Activated CD8-positive, alpha-beta T cell treated with anti-CD3 and anti-CD28 coated beads for 36 hours (primary cell): ENCODE measurements at places on chromosomes 11 and 22. TPM values are rescaled to one million over a fixed set of nuclear protein-coding genes. Genes with fewer than 3 reads are reported as not detected.

DNA sequence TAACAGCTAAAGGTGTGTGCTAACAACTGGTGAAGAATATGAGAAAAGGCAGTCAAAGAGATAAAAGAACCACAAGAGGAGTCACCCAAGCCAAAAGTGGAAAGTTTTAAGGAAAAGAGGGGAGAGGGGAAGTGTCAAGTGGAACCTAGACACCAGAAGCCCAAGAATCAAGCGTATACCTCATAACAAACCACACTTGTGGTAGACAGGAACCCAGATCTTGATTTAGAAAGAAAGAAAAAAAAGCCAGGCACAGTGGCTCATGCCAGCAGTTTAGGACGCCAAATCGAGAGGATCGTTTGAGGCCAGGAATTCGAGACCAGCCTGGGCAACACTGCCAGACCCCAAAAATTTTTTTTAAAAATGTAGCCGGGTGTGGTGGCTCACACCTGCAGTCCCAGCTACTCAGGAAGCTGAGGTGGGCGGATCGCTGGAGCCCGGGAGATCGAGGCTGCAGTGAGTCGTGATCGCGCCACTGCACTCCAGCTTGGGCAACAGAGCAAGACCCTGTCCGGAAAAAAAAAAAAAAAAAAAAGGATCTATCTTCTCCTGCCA is 877 bp downstream of the SLC25A17 start:
- no peak for DNase-seq
- H3K4me3 ChIP-seq, result peak overlapping the region; percentile 84
- H3K27ac ChIP-seq, result peak overlapping the region; percentile 91
- peaks cover 31% of the 10 kb centered on the region for H3K4me1 ChIP-seq
- H3K27me3 ChIP-seq, result no peaks in the 10 kb centered on the region

The NFAM1 gene
- 0.16 TPM for total RNA-seq

DNA sequence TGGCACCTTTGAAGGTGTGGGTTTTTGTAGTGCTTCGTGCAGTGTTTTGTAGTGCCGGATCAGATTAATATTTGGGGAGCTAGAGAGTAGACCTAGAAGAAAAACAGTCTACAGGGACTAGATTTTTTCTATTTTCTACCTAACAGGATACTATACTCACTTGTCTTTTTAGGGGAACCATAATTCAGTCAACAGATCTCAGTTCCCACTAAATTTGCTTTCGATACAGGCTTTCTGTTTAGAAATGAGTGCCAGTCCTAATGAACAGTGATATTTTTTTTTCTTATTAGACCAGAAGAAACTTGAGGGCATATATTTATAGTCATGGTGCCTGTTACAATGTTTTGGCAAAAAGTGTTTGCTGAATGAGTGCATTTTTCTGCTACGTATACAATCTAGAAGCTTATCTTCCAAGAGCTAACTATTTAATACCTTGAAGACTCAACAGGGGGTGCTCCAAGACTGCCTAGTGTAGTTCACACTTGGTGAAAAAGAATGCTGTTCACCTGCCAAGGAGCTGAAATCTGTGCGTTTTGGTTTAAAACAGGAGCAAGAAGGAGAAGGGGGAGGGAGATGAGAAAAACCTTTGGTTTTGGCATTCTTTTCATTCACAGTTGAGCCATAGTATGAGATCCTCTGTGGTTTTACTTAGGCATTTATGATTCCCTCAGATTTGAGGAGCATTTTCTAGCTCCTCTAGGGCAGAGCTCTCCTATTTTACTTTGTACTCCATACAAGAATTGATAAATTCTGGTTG is 44.9 kb upstream of the VSTM5 start:
- no peak overlapping the region for H3K27ac ChIP-seq
- H3K27me3 ChIP-seq, result peaks cover 31% of the 10 kb centered on the region
- DNase-seq, result peak; percentile 20

The EMID1 gene
- total RNA-seq, result not detected

DNA sequence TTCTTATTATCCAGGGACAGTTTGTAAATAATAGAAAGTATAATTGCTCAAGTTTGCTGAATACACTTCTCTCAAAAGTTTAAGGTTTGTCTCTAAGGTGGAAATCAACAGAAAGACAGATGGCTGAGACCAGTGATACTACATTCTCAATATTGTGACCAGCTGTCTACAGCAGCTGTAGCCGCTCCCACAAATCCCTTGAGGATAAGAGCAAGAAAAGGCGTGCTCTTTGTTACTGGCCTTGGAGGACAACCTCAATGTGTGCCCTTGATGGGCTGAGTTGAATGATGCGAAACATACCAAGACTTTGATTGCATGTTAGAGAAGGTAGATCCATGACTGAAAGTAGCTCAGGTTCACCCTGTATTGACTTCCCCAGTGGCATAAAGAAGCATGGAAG is 6.1 kb downstream of the OR6M1 start:
- peaks cover 5% of the 10 kb centered on the region for H3K27me3 ChIP-seq
- no peaks in the 10 kb centered on the region for H3K4me1 ChIP-seq
- no peak for DNase-seq
- H3K4me3 ChIP-seq, result no peak overlapping the region
- H3K36me3 ChIP-seq, result no peaks in the 10 kb centered on the region
- H3K27ac ChIP-seq, result no peak overlapping the region

The UPK3A gene
- not detected for total RNA-seq

DNA sequence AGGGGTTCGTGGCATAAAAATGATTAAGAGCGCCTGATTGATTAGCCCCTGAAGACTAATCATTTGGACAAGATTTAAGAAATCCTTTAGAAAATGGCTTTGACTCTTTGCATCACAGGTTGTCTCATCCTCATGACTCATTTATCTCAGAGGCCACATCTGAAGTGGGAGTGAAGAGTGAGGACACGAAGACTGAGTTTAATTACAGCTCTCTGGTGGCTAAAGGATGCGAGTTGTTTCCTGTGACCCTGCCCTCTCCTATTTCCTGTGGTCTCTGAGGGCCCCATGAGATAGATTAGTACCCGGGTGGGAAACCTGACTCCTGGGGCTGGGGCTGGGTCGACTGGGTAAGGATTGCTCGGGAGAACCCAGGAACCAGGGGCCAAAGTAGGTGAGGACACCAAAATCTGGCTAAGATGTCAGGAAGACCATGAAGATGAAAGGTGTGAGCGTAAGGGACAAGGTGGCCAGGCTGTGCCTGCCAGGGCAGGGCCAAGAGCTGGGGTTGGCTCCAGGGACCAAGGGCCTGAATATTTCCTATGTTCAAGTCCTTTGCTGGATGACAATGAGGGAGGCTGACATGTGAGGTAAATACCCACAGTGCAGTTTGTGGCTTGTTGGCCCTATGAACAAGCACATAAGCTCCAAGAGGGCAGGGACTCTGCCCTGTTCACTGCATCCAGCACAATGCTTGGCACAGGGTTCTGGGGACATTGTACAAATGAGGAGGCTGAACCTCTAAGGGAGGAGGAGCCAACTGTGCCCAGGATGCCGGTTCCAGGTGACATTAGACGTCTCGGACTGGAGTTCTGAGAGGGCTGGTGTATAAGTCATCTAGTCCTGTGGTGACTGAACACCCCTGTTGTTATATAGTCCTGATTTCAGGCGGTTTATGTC is 3.6 kb downstream of the OTOG start:
- peaks cover 26% of the 10 kb centered on the region for H3K27me3 ChIP-seq
- no peak overlapping the region for H3K4me3 ChIP-seq
- peak; percentile 20 for DNase-seq
- peaks cover 11% of the 10 kb centered on the region for H3K4me1 ChIP-seq
- H3K36me3 ChIP-seq, result no peaks in the 10 kb centered on the region

GRCh38 chr22:17769716-17770082 is 4.6 kb downstream of the BID start:
- peaks cover 51% of the 10 kb centered on the region for H3K4me1 ChIP-seq
- H3K4me3 ChIP-seq, result no peak overlapping the region
- H3K36me3 ChIP-seq, result peaks cover 2% of the 10 kb centered on the region
- H3K27ac ChIP-seq, result no peak overlapping the region
- peaks cover 1% of the 10 kb centered on the region for H3K27me3 ChIP-seq
